ENCODE measurements at places on chromosomes 6 and 20. TPM values are rescaled to one million over a fixed set of nuclear protein-coding genes. Genes with fewer than 3 reads are reported as not detected.
A peak's percentile ranks its signal among the peaks of the same experiment; 100 is the strongest.

HINT3 gene
- 10.7 TPM for total RNA-seq

KIAA0408 gene
- 0.34 TPM for total RNA-seq

DNA sequence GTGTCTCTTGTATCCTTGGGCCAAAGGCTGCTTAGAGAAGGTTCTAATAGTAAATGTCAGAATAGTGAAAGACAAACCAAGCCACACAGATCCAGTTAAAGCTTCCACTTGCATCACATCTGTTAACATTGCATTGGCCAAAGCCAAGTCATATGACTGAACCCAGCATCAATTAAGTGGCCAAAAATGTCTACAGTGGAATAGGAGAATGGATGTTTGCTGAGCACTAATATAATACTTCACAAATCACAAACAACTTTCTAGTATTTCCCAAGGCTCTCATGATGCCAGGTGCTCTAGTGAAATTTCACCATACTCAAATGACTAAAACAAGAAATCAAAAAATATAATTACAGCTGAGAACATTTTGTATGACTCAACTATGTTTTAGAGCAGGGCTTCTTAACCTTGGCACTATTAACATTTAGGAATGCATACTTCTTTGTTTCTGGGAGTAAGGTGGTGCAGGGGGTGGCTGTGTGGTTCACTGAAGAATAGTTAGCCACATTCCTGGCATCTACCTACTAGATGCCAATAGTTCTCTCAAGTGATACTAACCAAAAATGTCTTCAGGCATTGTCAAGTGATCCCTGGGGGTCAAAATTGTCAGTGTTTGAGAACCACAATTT, 148.0 kb upstream of the SPTLC3 start:
- no peaks in the 10 kb centered on the region for H3K4me1 ChIP-seq
- no peaks in the 10 kb centered on the region for H3K36me3 ChIP-seq
- no peaks in the 10 kb centered on the region for H3K27me3 ChIP-seq
- no peak for DNase-seq
- no peak overlapping the region for H3K27ac ChIP-seq
- H3K4me3 ChIP-seq, result no peak overlapping the region

- no peak overlapping the region for H3K27ac ChIP-seq
- H3K36me3 ChIP-seq, result no peaks in the 10 kb centered on the region
- H3K4me1 ChIP-seq, result no peaks in the 10 kb centered on the region
- H3K27me3 ChIP-seq, result no peaks in the 10 kb centered on the region
Measured at GRCh38 chr20:11847827-11848226, 69.9 kb upstream of the BTBD3 start.

CRISP3 gene
- total RNA-seq, result not detected

GRCh38 chr20:13915284-13915683, 75.1 kb downstream of the SEL1L2 start:
- H3K27ac ChIP-seq, result no peak overlapping the region
- H3K4me3 ChIP-seq, result no peak overlapping the region
- H3K27me3 ChIP-seq, result no peaks in the 10 kb centered on the region
- no peaks in the 10 kb centered on the region for H3K4me1 ChIP-seq

GRCh38 chr20:54069501-54069971, 858 bp downstream of the BCAS1 start:
- no peak for DNase-seq
- H3K27me3 ChIP-seq, result no peaks in the 10 kb centered on the region
- no peak overlapping the region for H3K27ac ChIP-seq
- H3K4me3 ChIP-seq, result no peak overlapping the region
- H3K36me3 ChIP-seq, result no peaks in the 10 kb centered on the region

- H3K4me1 ChIP-seq, result no peaks in the 10 kb centered on the region
- H3K4me3 ChIP-seq, result no peak overlapping the region
- no peak overlapping the region for H3K27ac ChIP-seq
- no peaks in the 10 kb centered on the region for H3K27me3 ChIP-seq
- no peak for DNase-seq
Measured at GRCh38 chr6:77290798-77291197, 172.5 kb downstream of the HTR1B start.

HLA-DQA1 gene
- total RNA-seq, result 463 TPM

DNA sequence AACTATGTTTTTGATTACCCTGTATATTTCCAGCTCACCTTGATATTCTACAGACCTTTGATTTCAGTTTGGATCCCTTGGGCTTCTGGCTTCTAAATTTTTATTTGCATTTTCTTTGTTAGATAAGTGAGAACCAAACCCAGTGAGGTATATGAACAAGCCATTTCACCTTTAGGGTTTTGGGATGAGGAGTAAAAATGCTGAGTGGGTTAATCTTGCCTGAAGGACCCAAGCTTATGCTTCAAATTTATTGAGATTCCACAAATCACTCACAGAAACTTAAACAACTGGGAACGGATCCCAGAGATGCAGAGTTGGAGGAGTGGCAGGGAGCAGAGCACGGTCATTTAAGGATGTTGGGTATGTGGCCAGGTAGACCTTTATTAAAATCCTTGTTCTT, 263.3 kb upstream of the BMP2 start:
- no peaks in the 10 kb centered on the region for H3K36me3 ChIP-seq
- H3K27ac ChIP-seq, result no peak overlapping the region
- DNase-seq, result no peak
- no peaks in the 10 kb centered on the region for H3K4me1 ChIP-seq

- peaks cover 16% of the 10 kb centered on the region for H3K27me3 ChIP-seq
- H3K4me1 ChIP-seq, result peaks cover 2% of the 10 kb centered on the region
- no peaks in the 10 kb centered on the region for H3K36me3 ChIP-seq
- no peak overlapping the region for H3K4me3 ChIP-seq
Measured at GRCh38 chr6:170099387-170099786, 191.5 kb downstream of the DLL1 start.

- H3K4me3 ChIP-seq, result peak overlapping the region; percentile 25
- DNase-seq, result peak; percentile 91
- H3K27ac ChIP-seq, result peak overlapping the region; percentile 83
- peaks cover 75% of the 10 kb centered on the region for H3K4me1 ChIP-seq
Measured at GRCh38 chr6:13427801-13428582, 59.4 kb downstream of the GFOD1 start.

- no peaks in the 10 kb centered on the region for H3K4me1 ChIP-seq
- no peaks in the 10 kb centered on the region for H3K27me3 ChIP-seq
- no peak overlapping the region for H3K27ac ChIP-seq
- H3K4me3 ChIP-seq, result no peak overlapping the region
- no peak for DNase-seq
- no peaks in the 10 kb centered on the region for H3K36me3 ChIP-seq
Measured at GRCh38 chr6:112144145-112144926, 56.9 kb downstream of the FAM229B start.

PRICKLE4 gene
- total RNA-seq, result not detected

GRCh38 chr6:61682562-61682961, 603.5 kb downstream of the KHDRBS2 start:
- no peaks in the 10 kb centered on the region for H3K4me1 ChIP-seq
- no peak for DNase-seq
- no peak overlapping the region for H3K27ac ChIP-seq
- no peaks in the 10 kb centered on the region for H3K27me3 ChIP-seq

ZNF292 gene
- total RNA-seq, result 84.1 TPM

- no peak overlapping the region for H3K27ac ChIP-seq
- no peaks in the 10 kb centered on the region for H3K4me1 ChIP-seq
- H3K4me3 ChIP-seq, result no peak overlapping the region
- H3K27me3 ChIP-seq, result peaks cover 10% of the 10 kb centered on the region
- H3K36me3 ChIP-seq, result no peaks in the 10 kb centered on the region
- DNase-seq, result peak; percentile 55
Measured at GRCh38 chr20:38692436-38693411, 31.6 kb upstream of the SLC32A1 start.

VIP gene
- not detected for total RNA-seq

DEFB124 gene
- not detected for total RNA-seq

DNA sequence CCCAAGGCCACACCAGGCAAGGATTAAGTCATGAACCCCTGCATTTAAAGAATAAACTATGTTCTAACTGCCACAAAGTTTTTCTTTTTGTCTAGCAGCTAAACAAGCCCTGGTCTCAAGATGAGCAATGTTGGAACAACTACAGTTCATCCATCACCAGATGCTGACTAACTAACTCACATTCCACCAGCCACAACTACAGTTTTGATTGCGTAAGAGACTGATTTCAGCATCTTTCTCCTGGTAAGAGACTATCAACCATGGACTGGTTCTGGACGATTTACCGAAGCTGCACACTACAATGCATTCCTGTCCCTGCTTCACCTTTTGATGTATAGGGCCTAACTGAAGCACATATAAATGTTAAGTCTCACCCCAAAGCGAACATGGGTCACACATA, 43.0 kb downstream of the F13A1 start:
- H3K4me1 ChIP-seq, result no peaks in the 10 kb centered on the region
- H3K27ac ChIP-seq, result no peak overlapping the region
- DNase-seq, result no peak
- H3K36me3 ChIP-seq, result no peaks in the 10 kb centered on the region
- H3K27me3 ChIP-seq, result peaks cover 3% of the 10 kb centered on the region

RAD21L1 gene
- not detected for total RNA-seq

DNA sequence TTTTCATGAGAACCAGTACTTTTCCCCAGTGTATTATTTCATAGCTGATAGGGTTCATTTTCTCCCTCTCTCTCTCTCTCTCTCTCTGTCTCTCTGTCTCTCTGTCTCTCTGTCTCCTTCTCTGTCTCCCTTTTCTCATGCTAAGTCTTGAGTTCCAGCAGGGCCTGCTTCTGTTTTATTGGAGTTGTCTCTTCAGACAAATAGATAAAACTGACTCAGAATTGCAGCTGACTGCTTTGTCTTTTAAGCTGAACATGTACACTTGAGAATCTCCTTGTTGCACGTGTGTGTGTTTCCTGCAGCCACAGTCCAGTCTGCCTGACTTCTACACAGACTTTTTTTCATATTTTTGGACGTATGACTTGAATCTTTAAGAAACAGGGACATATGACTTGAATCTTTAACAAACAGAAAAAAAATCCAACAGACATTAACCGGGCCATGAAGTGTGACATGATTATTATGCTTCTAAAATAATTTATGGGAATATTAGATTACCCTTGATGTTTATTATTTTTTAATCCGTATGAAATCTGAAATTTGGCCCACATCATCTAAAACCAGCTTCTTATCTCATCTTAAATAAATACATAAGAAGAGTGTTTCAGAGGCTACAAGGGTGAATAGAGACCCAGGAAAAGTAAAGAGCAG, 71.5 kb downstream of the JAG1 start:
- no peaks in the 10 kb centered on the region for H3K27me3 ChIP-seq
- no peaks in the 10 kb centered on the region for H3K4me1 ChIP-seq
- H3K27ac ChIP-seq, result no peak overlapping the region
- no peak overlapping the region for H3K4me3 ChIP-seq
- peaks cover 36% of the 10 kb centered on the region for H3K36me3 ChIP-seq

NTSR1 gene
- total RNA-seq, result not detected

- H3K4me1 ChIP-seq, result no peaks in the 10 kb centered on the region
- H3K36me3 ChIP-seq, result no peaks in the 10 kb centered on the region
- H3K27ac ChIP-seq, result no peak overlapping the region
- H3K27me3 ChIP-seq, result no peaks in the 10 kb centered on the region
- DNase-seq, result no peak
- H3K4me3 ChIP-seq, result no peak overlapping the region
Measured at GRCh38 chr20:19370076-19371075, 157.9 kb downstream of the SLC24A3 start.

- no peaks in the 10 kb centered on the region for H3K36me3 ChIP-seq
- DNase-seq, result peak; percentile 68
- peak overlapping the region; percentile 31 for H3K27ac ChIP-seq
- H3K4me3 ChIP-seq, result no peak overlapping the region
Measured at GRCh38 chr6:15389765-15390723, 144.2 kb downstream of the JARID2 start.

APOBEC2 gene
- total RNA-seq, result not detected

- no peaks in the 10 kb centered on the region for H3K4me1 ChIP-seq
- H3K27ac ChIP-seq, result no peak overlapping the region
- H3K36me3 ChIP-seq, result no peaks in the 10 kb centered on the region
- no peak for DNase-seq
- H3K4me3 ChIP-seq, result no peak overlapping the region
Measured at GRCh38 chr6:4258733-4259132, 123.4 kb upstream of the ECI2 start.

PHACTR2 gene
- total RNA-seq, result 13.3 TPM

FAM83C gene
- not detected for total RNA-seq

ALDH8A1 gene
- total RNA-seq, result 1.6 TPM

- H3K27me3 ChIP-seq, result no peaks in the 10 kb centered on the region
- no peak for DNase-seq
- no peaks in the 10 kb centered on the region for H3K4me1 ChIP-seq
- H3K4me3 ChIP-seq, result no peak overlapping the region
Measured at GRCh38 chr20:63690003-63690897, 6.2 kb upstream of the TNFRSF6B start.

DNA sequence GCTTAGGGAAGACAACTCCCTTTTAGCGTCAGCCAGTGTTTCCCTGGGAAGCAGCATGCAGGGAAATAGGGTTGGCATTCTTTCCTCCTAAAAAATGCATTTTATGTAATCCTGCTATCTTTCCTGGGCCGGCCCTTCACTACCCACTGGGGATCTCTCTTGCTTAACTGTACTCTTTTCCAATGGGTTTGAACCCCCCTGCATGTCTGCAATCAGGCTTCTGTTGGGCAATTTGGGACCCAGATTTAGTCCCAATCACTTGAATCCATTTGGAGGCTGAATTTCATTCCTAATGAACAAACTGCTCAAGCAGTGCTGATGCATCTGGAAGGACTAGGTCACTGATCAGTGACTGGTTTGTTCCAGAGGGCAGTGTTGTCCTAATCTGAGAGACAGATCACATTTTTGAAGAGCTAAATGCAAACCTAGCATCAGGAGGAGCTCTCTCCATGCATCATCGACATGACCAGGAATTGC, 152.0 kb downstream of the TSHZ2 start:
- H3K27me3 ChIP-seq, result no peaks in the 10 kb centered on the region
- H3K4me3 ChIP-seq, result no peak overlapping the region
- H3K27ac ChIP-seq, result no peak overlapping the region

DNA sequence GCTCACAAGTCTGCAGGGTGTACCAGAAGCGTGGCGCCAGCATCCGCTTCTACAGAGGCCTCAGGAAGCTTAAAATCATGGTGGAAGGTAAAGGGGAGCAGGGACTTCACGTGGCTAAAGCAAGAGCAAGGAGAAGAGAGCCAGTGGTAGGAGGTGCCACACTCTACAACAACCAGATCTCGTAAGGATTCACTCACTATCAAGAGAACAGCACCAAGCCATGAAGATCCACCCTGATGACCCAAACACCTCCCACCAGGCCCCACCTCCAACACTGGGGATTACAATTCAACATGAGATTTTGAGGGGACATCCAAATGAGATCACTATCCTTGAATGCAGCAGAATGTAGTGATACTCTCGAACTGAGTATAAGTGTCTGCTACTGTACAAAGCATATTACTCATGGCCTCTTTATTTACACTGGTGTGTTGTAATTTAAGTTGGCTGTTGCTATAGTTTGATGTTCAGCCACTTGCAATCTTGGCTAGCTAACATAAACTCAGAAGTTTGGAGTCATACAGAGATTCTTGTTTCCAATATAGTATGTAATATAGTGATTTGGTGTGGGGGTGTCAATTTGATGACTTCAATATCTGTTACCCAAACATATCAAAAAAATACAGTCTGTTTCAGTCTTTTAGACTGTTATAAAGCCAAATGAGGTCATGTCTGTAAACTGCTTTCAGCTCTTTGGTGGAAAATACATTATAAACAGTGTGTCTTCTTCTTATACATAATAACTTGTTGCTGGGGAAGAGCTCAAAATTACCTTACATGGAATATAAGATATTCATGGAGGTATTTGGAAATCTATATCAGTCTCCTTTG, 39.4 kb upstream of the MYLIP start:
- H3K27ac ChIP-seq, result no peak overlapping the region
- H3K4me1 ChIP-seq, result no peaks in the 10 kb centered on the region
- no peaks in the 10 kb centered on the region for H3K27me3 ChIP-seq
- no peaks in the 10 kb centered on the region for H3K36me3 ChIP-seq
- no peak overlapping the region for H3K4me3 ChIP-seq
